ENCODE measurements at places on chromosomes 11 and 22.

GRCh38 chr11:47857892-47858543, 9.9 kb upstream of the NUP160 start:
- H3K4me3 ChIP-seq, result no peak overlapping the region
- no peak for DNase-seq
- peaks cover 20% of the 10 kb centered on the region for H3K4me1 ChIP-seq
- no peaks in the 10 kb centered on the region for H3K27me3 ChIP-seq

DNA sequence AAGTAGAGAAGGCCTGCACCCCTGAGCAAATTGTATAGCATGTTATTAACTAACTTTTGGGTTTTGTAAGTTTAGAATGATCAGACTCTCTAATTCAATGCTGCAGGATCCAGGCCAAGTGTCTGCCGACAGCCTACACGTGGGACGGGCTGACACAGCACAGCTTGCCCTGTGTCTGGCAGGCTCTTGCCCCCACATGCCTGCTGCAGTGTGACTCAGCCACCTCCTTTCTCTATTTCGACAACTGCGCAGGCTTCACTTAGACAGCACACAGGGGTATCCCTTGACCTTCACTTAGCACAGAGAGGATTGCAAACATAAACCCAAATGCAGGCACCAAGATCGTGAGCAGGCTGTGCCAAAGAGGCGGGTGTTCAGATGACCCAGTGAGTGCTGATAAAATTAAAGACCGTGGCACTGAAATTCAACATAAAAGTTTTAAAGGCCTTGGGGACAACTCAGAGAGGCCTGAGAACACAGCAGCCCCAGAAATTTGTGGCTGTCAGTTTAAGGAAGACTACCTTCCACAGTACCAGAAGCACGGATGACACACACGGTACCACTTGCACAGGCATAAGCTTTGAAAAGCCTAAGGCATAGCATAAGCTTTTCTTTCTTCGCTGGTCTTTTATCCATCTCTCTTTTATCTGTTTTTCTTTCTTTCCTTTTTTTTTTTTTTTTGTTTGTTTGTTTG, 37.8 kb downstream of the SCN3B start:
- no peak overlapping the region for H3K27ac ChIP-seq
- H3K27me3 ChIP-seq, result no peaks in the 10 kb centered on the region
- no peak for DNase-seq
- no peaks in the 10 kb centered on the region for H3K4me1 ChIP-seq

- no peaks in the 10 kb centered on the region for H3K36me3 ChIP-seq
- no peak for DNase-seq
- H3K4me1 ChIP-seq, result no peaks in the 10 kb centered on the region
- H3K27ac ChIP-seq, result no peak overlapping the region
- H3K4me3 ChIP-seq, result no peak overlapping the region
Measured at GRCh38 chr11:79174045-79175008, 266.5 kb downstream of the TENM4 start.

GRCh38 chr11:103584720-103585119, 451.7 kb upstream of the DDI1 start:
- H3K4me1 ChIP-seq, result no peaks in the 10 kb centered on the region
- DNase-seq, result no peak

DNA sequence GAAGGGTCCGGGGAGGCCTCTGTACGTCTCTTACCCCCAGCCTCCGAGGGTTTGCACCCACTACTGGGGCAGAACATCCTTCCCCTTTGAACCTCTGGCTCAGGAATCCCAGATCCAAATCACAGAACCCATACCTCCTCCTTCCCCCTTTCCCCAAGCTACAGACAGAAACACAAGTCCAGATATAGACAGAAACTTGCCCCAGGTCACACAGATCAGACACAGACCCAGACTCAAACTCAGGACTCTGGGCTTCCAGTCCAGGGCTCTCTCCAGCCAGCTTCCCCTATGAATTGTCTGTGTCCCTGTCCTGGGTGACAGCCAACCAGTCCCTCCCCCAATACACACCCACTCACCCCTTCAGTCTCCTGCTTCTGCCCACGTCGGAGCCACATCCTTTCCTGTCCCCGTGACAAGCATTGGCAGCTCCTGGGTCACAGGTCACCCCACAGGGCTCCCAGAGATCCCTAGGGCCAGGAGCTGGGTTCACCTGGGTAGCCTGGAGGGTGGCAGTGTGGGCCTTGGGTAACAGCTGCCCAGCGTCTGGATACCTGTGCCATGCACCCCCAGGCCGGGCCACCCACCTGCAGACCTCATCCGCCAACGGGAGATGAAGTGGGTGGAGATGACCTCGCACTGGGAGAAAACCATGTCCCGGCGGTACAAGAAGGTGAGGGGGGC, 772 bp downstream of the TBC1D10C start:
- peak overlapping the region; percentile 84 for H3K27ac ChIP-seq
- no peaks in the 10 kb centered on the region for H3K27me3 ChIP-seq
- H3K36me3 ChIP-seq, result peaks cover 57% of the 10 kb centered on the region
- peak; percentile 67 for DNase-seq
- H3K4me3 ChIP-seq, result peak overlapping the region; percentile 94

- H3K36me3 ChIP-seq, result peaks cover 10% of the 10 kb centered on the region
- peaks cover 21% of the 10 kb centered on the region for H3K4me1 ChIP-seq
- H3K27me3 ChIP-seq, result no peaks in the 10 kb centered on the region
- no peak overlapping the region for H3K27ac ChIP-seq
- no peak overlapping the region for H3K4me3 ChIP-seq
Measured at GRCh38 chr22:36465232-36466021, 16.0 kb downstream of the TXN2 start.

GRCh38 chr22:46273432-46274148, 5.8 kb downstream of the TTC38 start:
- H3K36me3 ChIP-seq, result peaks cover 23% of the 10 kb centered on the region
- no peak overlapping the region for H3K4me3 ChIP-seq
- no peak overlapping the region for H3K27ac ChIP-seq
- no peaks in the 10 kb centered on the region for H3K27me3 ChIP-seq
- peaks cover 9% of the 10 kb centered on the region for H3K4me1 ChIP-seq
- DNase-seq, result no peak

DNA sequence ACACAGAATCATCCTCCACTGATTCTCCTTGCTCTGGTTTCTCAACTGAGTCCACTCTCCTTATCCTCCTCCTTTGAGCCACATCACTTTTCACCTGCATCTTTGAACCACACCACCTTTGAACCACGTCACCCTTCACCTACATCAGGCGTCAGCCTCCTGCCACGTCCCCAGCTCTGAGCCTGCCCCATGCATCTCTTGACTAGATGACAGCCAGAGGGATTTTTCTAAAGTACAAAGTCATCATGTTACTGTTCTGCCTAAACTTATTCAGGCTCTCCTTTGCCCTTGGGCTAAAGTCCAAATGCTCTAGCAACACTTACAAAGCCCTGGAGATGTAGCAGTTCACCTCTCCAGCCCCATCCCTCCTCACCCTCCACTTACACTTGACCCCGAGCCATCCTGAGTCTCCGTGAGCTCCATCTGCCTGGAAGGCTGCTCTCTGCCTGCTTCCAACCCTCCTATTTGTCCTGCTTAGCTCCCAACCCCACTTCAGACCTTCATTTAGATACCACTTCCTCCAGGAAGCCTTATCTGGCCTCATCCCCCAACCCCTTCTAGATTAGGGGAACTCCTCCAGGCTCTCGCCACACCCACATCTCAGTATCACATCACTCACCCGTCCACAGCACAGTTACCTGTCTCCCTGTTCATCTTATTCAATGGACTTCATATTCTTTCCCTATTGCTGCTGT, 3.7 kb upstream of the MS4A10 start:
- H3K27ac ChIP-seq, result no peak overlapping the region
- peaks cover 17% of the 10 kb centered on the region for H3K27me3 ChIP-seq
- H3K36me3 ChIP-seq, result no peaks in the 10 kb centered on the region

GRCh38 chr22:44158816-44159215, 21.9 kb upstream of the PARVG start:
- no peak overlapping the region for H3K27ac ChIP-seq
- H3K36me3 ChIP-seq, result peaks cover 6% of the 10 kb centered on the region
- no peak for DNase-seq
- H3K27me3 ChIP-seq, result no peaks in the 10 kb centered on the region
- no peaks in the 10 kb centered on the region for H3K4me1 ChIP-seq

DNA sequence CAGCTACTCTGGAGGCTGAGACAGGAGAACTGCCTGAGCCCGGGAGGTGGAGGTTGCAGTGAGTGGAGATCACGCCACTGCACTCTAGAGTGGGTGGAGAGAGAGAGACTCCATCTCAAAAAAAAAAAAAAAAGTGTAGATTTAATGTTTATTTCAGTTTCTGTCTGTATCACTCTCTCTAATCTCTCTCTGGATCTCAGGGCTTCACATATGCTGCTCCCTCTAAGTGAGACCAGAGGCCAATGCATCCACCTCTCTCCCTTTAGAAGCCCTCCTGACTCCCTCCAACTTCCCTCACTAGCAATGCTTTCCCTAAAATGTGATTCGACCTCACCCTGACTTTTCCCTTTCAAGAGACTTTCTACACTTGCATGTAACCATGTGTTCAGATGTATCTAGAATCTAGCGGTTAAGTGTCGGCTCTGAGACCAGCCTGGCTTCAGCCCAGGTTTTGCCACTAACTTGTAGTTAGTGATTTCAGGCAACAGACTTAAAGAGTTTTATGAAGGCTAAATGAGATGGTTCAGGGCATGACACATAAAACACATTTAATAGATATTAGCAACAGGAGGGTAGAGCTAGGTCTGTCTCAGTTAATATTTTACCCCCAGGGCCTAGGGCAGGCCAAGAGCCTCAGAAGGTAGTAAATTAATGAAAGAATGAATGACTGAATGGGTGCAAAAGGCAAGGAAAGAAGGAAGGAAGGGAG, 364.3 kb downstream of the LARGE1 start:
- DNase-seq, result no peak
- peaks cover 4% of the 10 kb centered on the region for H3K4me1 ChIP-seq
- H3K27ac ChIP-seq, result peak overlapping the region; percentile 24
- H3K4me3 ChIP-seq, result no peak overlapping the region
- no peaks in the 10 kb centered on the region for H3K27me3 ChIP-seq
- H3K36me3 ChIP-seq, result peaks cover 2% of the 10 kb centered on the region

DNA sequence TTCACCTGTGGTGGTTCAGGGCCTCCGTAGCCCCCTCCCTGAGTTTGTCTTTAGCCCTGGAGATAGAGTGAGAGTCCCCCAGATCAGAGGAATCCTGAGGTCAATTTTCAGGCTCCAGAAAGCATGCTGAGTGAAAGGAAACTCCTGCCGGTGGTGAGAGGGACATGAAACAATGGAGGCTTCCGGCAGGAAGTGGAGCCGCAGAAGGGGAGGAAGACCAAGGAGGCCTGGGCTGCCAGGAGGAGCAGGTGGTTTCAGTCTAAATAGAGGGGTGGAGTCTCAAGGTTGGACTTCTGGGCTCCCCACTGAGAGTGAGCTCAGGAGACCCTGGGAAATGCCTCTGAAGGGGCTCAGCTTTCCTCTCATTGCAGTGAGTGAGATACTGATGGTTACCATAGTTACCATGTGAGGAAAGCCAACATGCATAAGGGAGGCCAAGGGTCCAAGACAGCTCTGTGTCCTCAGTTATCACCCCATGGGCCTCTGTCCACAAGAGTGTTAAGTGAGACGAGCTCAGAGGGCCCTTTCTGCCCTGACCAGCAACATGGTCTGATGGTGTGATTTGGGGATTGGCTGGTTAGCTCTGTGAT, 10.7 kb downstream of the SLCO2B1 start:
- no peaks in the 10 kb centered on the region for H3K36me3 ChIP-seq
- H3K4me3 ChIP-seq, result no peak overlapping the region
- peaks cover 4% of the 10 kb centered on the region for H3K4me1 ChIP-seq

GRCh38 chr22:45878051-45878781, 98.7 kb downstream of the WNT7B start:
- no peak overlapping the region for H3K27ac ChIP-seq
- H3K36me3 ChIP-seq, result no peaks in the 10 kb centered on the region
- peaks cover 50% of the 10 kb centered on the region for H3K27me3 ChIP-seq
- DNase-seq, result no peak

DNA sequence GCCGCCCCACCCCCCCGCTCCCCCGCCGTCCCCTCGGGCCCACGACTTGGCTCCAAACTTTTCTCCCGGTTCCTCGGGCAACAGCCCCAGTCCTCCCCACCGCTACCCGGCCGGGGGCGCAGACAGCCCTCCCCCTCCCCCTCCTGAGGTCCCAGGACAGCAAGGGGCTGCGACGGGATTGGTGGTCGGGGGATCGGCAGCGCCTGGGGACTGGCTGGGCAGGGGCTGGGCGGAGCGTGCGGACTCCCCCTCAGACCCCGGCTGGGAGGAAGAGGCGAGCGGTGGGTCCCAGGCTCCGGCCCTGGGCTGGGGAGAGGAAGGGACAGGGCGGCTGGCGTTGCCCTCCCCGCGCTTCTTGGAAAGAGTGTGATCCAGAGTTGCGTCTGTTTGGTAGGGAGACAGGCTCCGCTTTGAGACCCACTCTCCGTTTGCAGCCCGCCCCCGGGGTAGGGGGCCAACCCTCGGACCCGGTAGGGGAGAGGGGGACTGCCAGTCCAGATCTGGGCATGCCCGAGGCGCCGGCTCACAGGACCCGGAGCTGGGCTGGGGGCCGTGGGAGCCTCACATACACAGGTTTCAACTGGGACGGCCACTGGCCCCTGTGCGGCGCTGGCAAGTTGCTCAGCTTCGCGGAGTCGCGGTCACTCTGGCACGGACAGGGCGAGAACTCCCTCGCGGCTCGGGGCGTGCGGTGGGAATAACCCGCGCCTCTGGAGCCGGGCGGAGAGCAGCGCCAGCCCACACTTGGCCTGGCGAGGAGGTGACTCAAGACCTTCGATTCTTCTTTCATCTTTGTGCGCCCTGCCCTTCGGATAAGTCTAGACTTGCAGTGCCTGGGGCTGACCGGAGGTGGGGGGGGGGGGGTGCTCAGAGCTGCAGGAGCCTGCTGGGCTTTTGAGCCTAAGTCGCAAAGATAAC, 999 bp downstream of the TSKU start:
- no peak for DNase-seq
- H3K4me1 ChIP-seq, result peaks cover 22% of the 10 kb centered on the region
- H3K36me3 ChIP-seq, result no peaks in the 10 kb centered on the region
- no peak overlapping the region for H3K27ac ChIP-seq
- H3K27me3 ChIP-seq, result peaks cover 17% of the 10 kb centered on the region
- peak overlapping the region; percentile 30 for H3K4me3 ChIP-seq

DNA sequence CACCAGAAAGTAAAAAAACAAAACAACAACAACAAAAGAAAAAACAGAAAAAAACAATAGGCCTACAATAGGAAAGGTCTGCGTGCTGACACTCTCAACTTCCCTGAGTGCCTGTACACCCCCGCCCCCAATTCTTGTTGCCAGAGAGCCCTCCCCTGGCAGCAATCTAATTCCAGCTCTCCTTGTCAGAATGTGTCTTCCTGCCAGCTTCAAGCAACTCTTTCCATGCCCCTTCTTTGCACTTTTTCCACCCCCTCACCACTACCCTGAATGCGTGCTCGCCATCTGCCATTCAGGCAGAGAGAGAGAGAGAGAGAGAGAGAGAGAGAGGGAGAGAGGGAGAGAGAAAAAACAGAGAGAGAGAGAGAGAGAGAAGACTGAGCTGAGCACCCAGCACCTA, 245.0 kb downstream of the KIRREL3 start:
- H3K36me3 ChIP-seq, result no peaks in the 10 kb centered on the region
- peaks cover 3% of the 10 kb centered on the region for H3K27me3 ChIP-seq
- no peak overlapping the region for H3K27ac ChIP-seq
- no peak for DNase-seq
- no peaks in the 10 kb centered on the region for H3K4me1 ChIP-seq

GRCh38 chr22:44154436-44154942, 26.2 kb upstream of the PARVG start:
- H3K4me1 ChIP-seq, result no peaks in the 10 kb centered on the region
- no peak for DNase-seq
- no peaks in the 10 kb centered on the region for H3K27me3 ChIP-seq
- H3K4me3 ChIP-seq, result no peak overlapping the region

Measured in T-helper 2 cell treated with Interferon-gamma antibody and Interleukin-4, amounts not matched to agents 5 μg/mL and 100 μg/mL, for 36 hours (primary cell).